ENCODE measurements at places on chromosomes 7 and 10.

DNA sequence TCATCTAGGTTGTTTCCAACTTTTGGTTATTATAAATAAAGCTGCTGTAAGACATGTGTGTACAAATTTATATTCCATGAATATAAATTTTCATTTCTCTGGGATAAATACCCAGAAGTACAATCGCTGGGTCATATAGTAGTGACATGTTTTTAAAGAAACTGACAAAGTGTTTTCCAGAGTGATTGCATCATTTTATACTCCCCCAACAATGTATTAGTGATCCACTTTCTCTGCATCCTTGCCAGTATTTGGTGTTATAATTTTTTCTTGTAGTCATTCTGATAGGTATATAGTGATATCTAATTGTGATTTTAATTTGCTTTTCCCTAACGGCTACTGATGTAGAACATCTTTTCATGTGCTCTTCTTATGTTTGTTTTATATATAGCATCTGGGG is 27.0 kb upstream of the ARHGAP21 start:
- DNase-seq, result no peak

- DNase-seq, result no peak
Measured at GRCh38 chr10:24912215-24912614, 40.2 kb downstream of the PRTFDC1 start.

GRCh38 chr7:3087243-3087755 is 43.6 kb upstream of the CARD11 start:
- no peak for DNase-seq

DNA sequence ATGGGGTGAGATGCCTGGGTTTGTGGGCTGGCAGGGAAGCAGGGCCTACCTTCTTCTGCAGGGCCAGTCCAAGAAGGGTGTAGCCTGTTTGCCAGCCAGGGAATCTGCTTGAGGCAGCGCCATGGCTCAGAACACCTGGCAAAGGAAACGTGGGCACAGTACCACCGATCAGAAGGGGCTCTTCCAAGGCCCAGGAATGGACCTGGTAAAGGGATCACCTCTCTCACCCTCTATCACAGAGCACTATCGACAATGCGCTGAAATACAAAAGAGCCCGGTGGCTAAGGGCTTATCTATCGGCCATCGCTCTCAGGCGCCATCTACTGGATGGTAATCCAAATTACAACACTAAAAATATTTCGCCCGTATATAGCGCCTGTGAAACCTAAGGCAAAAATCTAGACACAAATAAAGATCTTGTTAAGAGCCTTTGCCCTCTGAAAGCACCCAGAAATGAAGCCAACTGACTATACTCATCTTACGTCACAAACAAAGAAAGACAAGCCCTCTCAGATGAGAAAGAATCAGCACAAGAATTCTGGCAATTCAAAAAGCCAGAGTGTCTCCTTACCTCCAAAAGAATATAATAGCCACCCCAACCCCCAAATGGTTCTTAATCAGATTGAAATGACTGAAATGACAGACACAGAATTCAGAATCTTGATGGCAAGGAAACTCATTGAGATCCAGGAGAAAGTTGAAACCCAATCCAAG is 217.8 kb upstream of the HPS1 start:
- no peak for DNase-seq

DNA sequence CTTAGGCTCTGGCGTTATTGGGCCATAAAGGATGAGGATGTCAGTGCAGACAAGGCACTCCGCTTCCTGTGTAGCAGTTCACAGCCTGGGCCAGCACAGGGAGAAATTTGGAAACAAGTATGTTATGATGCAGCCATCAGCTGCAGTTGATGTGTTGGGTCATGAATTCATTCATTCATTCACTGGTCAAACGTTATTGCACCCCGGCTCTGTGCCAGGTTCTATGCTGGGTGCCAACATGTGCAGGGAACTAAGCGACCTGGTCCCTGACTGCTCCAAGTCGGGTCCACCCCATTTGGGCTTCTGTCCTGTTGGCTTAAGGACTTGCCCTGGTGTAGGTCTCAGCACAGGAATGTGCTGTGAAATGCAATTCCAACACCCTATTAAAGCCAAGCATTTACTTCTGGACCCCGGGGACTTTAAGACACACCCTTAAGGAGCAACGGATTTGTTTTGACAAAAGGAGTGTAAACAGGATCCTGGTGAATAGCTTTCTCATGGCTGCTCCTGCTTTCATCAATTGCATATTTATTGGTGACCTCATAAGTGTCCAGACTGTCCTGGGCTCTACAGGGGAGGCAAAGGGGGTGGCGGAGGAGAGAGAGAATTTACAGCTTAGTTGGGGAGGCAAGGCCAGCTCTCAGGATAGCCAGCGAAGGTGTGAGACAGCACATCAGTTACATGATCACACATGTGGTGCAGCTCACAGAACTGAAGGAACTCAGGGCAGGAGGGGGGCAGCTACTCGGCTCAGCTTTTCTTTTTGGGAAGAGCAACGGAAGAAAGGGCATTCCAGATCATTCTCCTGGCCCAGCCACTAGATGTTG is 158.6 kb downstream of the GRK5 start:
- DNase-seq, result no peak

DNA sequence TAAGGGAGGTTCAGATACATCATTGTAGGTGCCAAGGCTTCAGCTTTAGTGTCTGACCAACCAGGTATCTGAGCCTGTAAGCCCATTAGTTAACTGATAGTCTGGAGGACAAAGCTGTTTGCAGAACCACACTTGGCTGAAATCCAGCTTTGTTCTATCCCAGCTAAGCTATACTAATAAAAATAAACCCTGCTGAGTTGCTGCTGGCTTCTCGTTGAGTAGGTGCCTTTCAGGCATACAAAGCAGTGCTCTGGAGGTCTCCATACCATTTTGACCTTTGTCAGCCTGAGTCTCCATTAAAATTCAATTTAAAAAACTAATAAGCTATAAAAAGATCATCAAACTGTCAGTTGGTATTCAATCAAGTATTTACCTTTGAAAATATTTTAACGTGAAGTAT is 22.0 kb downstream of the CDCA7L start:
- peak; percentile 55 for DNase-seq

- peak; percentile 16 for DNase-seq
Measured at GRCh38 chr7:81267508-81267907, 348.7 kb upstream of the SEMA3C start.

DNA sequence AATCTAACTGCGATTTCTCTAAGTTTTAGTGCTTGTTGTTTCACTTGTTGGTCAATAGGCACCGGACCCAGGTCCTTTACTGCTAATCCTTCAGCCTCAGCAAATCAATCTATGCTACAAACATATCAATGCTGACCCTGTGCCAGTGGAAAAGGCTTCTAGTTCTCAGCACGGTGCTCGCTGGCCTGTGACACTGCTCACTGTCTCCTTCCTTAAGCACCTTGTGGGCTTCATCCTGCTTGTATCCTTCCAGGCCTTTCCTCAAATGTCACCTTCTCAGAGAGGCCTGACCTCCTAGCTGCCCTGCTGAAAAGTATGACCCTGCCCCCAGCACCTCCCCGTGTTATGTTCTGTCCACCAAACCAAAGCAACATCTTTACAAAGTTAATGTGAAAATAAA is 201.2 kb upstream of the FRMD4A start:
- no peak for DNase-seq

DNA sequence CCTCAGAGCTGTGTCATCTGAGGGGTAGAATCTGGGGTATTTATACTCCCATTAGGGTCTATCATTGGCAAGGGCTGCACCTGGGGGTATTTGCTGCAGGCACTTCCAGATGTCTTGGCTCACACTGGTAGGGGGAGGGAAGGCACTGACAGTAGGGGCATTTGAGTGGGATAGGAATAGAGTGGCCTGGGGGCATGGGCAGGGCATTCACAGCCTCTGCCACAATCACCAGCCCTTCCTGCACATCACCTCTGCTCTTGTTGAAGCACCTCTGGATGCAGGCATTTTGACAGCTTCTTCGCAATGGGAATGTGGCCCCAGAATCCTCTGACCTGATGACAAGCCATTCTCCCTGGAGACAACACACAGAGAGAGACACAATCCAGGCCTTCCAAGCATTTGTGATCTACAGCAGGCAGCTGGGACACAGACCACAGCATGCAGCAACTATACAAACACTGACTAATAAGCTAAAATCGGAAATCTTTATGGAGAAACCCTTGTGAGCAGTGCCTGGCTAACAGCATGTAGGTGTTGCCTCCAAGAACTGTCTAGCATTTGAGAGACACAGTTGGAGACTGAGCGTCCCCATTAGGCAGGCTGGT is 178.5 kb downstream of the KCNMA1 start:
- no peak for DNase-seq

- no peak for DNase-seq
Measured at GRCh38 chr7:99028261-99028973, 115.5 kb downstream of the SMURF1 start.

DNA sequence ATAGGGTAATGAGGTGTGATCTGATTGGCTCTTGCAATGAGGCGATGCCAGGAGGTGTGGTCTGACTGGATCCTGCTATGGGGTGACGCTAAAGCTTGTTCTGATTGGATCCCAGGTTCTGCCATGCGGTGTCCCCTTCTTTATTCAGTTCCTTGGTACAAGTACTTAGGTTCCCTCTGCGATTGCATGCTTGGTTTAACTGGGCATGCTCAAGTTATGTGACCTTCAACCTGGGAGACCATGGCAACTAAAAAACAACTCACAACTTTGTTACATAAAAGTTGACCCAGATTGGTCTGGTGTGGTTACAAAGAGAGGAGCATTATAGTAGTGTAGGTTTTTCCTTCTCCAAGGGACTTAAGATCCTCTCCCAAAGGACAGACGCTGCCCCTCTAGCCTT is 49.5 kb upstream of the DNAJC1 start:
- no peak for DNase-seq

DNA sequence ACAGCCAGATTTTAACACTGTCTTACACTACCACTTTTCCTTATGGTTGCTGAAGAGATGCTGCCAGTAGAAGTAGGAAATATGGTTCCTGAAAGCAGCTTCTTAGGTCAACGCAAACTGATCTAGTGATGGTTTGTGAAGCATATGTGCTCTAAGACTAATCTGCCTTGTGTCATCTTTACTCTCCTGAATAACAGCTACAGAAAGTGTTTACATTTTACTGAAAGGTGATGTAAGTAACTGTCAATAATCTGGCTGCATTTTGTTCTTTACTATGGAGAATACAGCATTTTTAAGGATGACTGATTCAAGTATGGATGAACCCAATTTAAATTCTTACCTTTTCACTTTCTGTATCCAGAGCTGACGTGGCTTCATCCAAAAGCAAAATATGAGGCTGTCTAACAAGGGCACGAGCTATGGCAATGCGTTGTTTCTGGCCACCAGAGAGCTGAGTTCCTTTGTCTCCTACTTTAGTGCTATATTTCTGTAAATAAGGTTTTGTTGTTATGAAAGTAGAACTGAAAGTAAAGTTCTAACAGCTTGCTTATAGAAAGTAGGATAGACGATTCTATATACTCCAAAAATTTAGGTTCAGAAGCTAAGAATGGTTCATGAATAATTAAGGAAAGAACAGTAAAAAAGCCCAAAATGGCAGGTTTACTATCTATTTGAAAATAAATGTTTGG is 30.2 kb upstream of the ABCB4 start:
- no peak for DNase-seq

GRCh38 chr7:46850563-46851330 is 731.2 kb downstream of the TNS3 start:
- no peak for DNase-seq

- peak; percentile 32 for DNase-seq
Measured at GRCh38 chr10:94069884-94070283, 76.2 kb downstream of the PLCE1 start.

DNA sequence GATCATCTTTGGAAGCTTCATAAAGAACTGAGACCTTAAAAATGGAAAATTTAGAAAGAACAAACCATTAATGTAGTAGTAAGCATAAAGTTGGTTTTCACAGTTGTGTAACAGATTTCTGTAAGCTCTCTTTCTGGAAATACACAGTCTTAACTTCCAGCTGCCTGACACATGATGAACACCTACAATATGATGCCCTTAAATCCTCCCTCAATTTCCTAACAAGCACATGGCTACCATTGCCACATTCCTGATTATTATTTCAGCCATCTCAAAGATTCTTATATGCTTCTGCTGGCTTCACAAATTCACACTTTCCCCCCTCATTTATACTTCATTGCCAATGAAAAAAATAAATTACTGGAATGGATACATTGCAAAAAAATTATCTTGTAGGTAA is 49.4 kb downstream of the PLXDC2 start:
- DNase-seq, result no peak

- peak; percentile 37 for DNase-seq
Measured at GRCh38 chr10:3874990-3875841, 90.2 kb upstream of the KLF6 start.

GRCh38 chr10:31749981-31750840 is 178.4 kb downstream of the ARHGAP12 start:
- peak; percentile 63 for DNase-seq

DNA sequence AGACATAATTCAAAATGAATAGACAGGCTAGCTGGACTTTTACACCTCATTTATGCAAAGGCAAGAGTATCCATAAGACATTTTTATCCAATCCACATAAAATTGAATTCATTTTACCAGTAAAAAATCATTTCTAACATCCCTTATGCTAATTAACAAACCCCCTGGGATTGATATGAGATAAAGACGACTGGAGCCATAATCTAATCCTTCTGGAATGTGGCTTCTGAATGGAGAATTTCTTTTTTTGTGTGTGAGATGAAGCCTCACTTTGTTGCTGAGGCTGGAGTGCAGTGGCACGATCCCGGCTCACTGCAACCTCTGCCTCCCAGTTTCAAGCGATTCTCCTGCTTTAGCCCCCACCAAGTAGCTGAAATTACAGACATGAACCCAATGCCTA is 90.4 kb downstream of the AKR1D1 start:
- DNase-seq, result no peak

GRCh38 chr7:46507560-46507959 is 586.5 kb upstream of the IGFBP3 start:
- DNase-seq, result no peak

DNA sequence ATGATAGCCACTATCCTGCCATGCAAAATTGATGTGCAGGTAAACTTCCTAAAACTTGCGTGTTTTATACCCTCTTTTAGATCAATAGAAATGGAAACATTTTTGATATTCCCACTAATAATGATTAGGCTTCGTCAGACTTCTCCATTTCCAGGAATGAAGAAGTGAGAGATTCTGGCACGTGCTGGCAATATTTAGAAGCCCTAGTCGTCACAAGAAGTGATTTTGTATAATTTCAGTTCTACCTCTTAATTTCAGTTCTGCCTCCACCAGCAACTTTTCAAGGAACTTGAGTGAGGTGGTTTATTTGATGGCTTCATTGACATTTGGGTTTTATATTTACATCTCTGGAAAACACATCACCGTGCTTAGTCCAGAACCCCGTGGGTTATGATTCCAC is 61.9 kb downstream of the MRC1 start:
- DNase-seq, result no peak

GRCh38 chr7:104357166-104357565 is 28.8 kb downstream of the LHFPL3 start:
- no peak for DNase-seq

- no peak for DNase-seq
Measured at GRCh38 chr10:129765664-129766550, 198.2 kb downstream of the EBF3 start.

Measured in NCI-H2029 (cell line).